AML-193 (cell line): ENCODE measurements at places on chromosomes 2 and 18.

- DNase-seq = no peak
Observed at GRCh38 chr2:149329068-149329467, 1.3 kb upstream of the LYPD6 start.

- DNase-seq = no peak
Observed at GRCh38 chr2:177076636-177077179, 135.9 kb upstream of the HNRNPA3 start.

- DNase-seq = no peak
Observed at GRCh38 chr18:64936671-64937070, 787.8 kb upstream of the LINC00305 start.

GRCh38 chr2:158060835-158061435 is 40.7 kb upstream of the UPP2 start:
- no peak for DNase-seq

GRCh38 chr2:118830881-118831280 is 16.6 kb downstream of the EN1 start:
- DNase-seq = no peak

DNA sequence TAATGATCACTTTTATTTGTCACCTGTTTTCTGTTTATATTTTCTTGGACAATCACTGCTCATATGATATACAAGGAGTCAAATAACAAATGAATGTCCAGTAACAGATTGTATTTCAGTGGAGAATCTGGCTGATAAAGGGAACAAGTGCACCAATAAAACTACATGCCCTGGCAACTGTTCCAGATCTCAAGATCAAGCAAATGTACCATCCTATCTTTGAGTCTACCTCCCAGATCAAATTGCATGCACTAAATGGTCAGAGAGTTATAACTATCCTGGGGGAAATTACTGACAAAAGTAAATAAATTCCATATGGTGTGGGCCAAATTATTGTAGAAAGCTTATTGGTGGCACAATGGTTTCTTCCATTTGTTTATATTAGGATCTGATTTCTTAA is 452.8 kb downstream of the MBD2 start:
- no peak for DNase-seq

- DNase-seq = no peak
Observed at GRCh38 chr2:68110102-68110501, 47.3 kb upstream of the C1D start.

DNA sequence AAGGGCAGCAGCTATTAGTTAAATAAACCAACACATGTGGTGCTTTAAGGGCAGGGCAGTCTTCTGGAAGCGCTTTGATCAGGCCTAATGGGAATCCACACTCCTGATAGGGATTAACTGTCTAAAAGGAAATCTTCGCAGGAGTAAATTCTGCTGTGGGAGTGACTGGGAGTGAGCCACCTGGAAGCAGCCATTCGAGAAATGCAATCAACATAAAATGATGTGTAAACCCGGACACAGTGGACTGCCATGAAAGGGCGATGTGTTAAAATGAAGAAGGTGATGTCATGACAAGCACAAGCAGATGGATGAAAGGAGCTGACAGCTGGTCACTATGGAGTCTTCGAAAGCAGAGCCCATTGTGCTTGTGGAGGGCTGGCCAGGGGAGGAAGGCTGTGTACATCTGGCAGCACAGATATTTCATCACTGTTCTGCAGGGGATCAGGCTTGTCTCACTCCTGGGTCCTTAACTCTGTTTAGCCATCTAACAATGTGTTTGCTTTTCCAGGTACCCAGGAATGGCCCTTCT is 24.8 kb upstream of the GALNT14 start:
- DNase-seq = no peak

DNA sequence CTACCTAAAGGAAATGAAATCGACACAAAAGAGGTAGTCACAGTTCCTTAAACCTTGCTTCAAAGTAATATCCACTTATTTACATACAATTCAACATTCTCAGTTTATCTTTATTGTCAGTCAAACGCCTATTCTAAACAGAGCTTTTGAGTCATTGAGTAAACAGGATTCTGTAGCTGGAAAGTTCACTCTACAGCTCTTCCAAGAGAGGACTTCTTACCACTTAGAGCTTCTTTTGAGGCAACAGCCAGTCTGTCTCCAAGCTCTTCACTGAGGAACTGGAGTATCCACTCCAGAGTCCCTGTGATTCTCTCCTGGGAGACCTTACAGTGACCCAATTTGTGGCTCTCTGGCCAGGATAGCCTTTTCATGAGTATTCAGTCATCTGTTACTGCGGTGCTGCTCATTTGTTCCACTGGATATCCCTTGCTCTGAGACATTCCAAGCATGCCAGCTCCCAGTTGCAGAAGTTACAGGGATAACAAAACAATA is 210.9 kb upstream of the OSR1 start:
- DNase-seq = no peak
